ENCODE measurements at places on chromosomes 5 and 9. TPM values are rescaled to one million over a fixed set of nuclear protein-coding genes. Genes with fewer than 3 reads are reported as not detected.

GRCh38 chr5:31343946-31344345, 150.5 kb downstream of the CDH6 start:
- DNase-seq = no peak

- no peak for DNase-seq
Observed at GRCh38 chr9:127509261-127509954, 58.1 kb downstream of the LRSAM1 start.

GRCh38 chr9:24487250-24487861, 58.3 kb downstream of the IZUMO3 start:
- no peak for DNase-seq

GRCh38 chr5:67265951-67266350, 69.4 kb upstream of the CD180 start:
- DNase-seq = no peak

DNA sequence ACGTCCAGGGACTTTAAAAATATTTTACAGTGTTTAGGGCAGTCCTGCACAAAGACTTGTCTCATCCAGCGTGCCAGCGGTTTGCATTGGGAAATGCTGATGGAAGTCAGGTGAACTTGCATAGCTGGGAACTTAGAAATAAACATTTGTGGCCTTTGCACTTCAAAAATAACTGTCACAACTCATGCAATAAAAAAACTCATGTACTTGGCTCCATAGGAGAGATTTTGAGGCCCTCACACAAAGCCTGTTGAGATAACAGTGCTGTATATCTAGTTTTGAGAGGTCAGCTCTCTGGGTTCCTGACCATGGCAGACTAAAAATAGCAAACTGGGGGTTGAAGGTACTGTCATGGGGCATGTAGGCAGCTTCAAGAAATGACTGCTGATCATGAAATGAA, 5.5 kb downstream of the COMMD10 start:
- no peak for DNase-seq

GRCh38 chr9:91274949-91275492, 86.7 kb downstream of the AUH start:
- no peak for DNase-seq

DNA sequence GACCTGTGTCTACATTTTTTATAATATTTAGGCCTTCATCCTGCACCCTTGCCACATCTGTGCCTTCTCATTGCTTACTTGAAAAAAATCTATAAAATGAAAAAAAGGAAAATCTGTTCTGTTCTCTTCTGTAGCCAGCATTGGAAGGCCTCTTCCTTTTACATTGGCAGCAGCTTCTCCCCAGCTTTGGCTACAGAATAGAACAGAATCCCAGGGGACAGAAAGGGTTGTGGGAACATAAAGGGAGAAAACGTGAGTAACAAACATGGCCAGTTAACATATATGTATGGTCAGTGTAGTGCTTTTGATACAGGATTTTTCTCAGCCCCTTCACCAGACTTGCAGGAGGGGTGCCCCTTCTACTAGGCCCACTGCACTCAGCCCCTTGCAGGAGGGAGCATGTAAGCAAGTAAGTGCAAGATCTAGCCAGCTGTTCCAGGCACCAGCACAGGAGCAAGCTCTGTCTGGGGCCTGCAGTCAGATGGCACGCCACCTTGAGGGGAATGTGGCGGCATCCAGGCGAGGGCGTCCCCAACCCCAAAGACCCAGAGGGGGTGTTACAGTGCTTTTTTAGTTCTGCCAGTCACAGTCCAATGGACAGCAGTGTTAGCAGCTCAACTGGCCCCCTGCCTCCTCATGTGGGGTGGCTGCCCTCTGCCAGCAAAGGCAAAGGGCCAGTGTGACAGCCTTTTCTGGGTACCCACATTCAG, 330.5 kb upstream of the ZNF462 start:
- DNase-seq = no peak

DNA sequence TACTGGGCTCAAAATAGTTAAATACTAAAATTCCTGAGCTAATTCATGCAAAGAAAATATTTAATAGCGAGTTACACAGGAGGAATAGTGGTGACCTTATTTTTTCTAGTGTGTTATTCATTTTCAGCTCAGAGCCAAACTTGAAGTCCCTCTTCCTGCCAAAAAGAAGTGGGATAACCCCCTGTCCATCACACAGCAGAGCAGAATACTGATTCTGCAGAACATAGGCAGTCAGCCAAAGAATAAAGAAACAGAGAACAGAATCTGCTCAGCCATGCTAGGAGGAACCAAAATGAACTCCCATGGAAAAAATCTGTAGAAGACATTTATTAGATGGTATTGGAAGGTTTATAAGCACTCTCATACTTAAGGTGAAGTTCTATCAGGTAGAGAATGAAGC, 49.4 kb upstream of the GRIN3A start:
- no peak for DNase-seq

Gene INSL6
- not detected for total RNA-seq

Gene CYSRT1
- 0.13 TPM for total RNA-seq

Gene ELP1
- total RNA-seq = 25.5 TPM

Gene TRPM3
- total RNA-seq = 0.13 TPM

All from dermis microvascular lymphatic vessel endothelial cell (primary cell).